ENCODE measurements at places on chromosomes 7 and 10.

DNA sequence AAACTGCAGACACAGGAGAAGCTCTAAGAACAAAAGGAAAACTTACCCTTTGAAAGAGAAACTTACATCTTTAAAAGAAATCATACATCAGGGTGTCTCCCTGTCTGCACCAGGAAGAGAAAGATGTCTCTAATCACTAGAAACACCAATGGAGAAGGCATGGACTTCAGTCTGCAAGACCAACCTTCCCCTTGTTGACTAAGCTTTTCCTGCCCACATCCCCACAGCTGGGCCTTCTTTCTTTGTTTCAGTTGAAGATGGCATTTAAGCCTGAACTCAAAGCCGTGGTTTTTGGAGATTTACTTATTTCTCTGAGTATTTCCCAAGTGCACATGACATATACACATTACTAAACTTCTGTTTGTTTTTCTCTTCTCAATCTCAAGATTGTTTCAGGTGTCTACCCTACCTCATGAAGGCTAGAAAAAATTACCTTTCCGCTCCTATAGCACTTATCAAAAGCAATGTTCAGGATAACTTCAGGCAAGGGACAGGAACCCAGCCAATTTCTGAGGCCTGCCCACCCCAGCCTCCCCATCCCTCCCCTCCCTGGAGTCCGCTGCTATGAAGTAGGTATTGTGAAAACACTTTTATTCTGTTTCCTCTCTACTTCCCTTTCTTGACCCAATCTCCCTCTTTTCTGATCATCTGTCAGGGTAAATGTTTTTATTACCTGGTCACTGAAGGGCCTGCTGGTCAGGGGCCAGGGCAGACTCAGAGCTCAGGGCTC is 2.8 kb upstream of the SLC29A3 start:
- DNase-seq: no peak

- DNase-seq: no peak
Observed at GRCh38 chr10:61588770-61589211, 73.9 kb upstream of the CABCOCO1 start.

DNA sequence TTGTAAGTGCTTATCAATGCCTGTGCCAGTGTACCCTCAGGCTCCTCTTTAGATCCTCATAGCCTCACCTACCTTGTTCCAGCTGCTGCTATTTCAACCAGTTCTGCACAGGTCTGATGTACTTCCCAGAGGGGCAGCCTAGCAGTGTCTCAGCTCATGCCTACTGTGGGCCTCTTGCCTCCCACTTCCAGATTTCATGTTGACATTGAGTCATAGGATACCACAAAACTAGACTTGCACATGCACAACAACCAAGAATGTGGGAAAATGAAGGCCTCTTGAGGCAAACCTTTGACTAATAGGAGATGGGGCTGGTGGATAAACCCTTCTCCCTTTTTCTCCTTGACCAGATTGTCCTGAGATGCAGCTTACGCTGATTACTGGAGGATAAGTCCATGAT is 31.0 kb downstream of the PON3 start:
- DNase-seq: no peak

DNA sequence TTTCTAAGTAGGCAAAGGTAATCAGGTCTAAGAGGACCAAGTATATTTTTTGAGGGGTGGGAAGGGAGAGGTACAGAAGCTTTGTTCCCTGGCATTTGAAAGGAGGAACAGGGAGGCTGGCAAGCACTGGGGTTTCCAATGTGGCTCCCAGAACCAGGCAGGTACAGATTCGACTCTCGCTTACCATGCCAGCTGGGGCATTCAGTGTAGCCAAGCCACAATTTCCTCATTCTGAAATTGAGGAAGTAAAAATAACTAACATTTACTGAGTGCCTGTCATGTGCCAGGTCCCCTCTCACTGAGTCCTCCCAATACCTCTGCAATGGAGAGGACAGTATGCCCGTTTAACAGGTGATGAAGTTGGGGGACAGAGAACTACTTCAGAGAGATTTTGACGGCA is 45.9 kb upstream of the BET1 start:
- no peak for DNase-seq

- peak; percentile 3 for DNase-seq
Observed at GRCh38 chr7:65307651-65308299, 65.9 kb upstream of the ZNF92 start.

GRCh38 chr7:5779141-5779540 is 2.3 kb downstream of the RNF216 start:
- DNase-seq: no peak

DNA sequence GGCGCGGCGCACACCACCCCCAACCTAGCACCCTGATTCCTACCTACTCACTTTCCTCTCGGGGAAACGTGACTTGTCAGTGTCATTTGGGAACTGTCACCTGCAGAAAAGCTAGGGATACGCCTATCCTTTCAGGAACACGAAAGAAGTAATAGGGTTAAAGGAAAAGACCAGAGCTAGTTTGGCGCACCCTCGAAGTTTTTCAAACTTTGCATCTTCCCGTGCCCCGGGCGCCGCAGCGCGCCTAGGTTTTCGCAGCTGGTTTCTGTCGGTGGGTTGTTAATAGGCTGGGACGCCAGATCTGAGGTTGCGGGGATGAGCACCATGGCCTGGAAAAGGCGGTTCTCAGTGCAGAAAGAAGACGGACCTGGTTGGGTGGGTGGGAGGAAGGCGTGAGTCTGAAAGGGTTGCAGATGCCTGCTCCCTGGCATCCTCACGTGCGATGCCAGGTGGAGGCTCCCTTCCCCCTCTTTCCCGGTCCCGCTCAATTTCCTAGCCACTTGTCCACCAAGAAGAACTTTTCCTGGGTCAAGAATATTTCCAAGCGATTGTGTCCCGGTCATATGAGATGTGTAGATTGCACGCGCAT is 568 bp upstream of the MEOX2 start:
- no peak for DNase-seq

DNA sequence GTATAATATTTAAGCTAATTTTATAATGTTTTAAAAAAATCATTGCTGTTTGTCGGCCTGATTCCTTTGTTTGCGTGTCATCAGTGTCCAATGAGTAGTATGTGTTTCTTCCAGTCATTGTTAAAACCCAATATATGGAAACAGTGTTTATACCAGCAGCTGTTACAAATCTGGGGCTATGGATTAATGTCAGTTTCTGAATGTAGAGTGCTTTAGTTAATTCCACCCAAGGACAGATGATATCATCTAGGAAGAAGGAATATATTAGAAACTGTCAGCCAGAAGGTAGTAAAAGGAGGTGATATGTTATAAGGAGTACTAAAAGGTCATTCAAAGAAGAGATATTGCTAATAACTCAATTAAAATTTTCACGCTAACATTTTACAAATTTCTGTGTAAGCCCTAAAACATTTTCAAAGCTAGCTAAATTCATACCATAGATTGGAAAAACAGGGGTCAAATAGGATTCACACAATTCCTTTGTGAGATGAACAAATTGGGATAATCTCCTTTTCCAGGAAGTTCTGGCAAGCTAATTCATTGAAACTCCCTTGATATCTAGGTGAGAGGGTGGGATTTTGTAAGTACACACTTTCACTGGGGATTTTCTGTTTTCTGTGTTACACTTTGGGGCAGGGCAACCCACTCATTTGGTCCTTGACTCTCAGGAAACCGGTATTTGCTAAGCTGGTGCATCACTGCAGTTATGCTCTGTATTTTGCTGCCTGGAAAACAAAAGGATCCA is 448.8 kb downstream of the LRMDA start:
- DNase-seq: no peak

DNA sequence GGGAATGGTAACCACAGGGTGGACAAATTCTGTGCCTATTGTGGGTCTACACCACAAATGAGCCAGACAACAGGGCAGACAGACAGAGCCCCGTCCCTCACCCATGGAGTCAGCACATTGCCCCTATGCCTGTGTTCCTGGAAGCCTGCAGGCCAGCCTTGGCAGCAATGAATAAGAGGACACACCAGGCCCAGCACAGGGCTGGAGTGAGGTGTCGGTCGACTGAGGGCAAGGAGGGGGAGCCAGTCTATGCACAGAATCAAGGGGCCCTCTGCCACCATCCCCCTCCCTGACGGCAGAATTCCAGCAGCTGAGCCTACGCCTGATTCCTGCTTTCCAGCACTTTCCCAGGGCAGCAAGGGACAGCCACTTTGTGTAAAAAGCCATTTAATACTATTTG is 98.2 kb downstream of the CALN1 start:
- no peak for DNase-seq
